Vagina (tissue), 2 donors: ENCODE measurements at places on chromosomes 12 and 14.

- no peaks in the 10 kb centered on the region for H3K27me3 ChIP-seq
- H3K4me3 ChIP-seq: no peak overlapping the region
- DNase-seq: no peak
- no peak overlapping the region for H3K27ac ChIP-seq
These were observed 126.1 kb upstream of the ARHGAP5 start for GRCh38 chr14:31950764-31951637.

DNA sequence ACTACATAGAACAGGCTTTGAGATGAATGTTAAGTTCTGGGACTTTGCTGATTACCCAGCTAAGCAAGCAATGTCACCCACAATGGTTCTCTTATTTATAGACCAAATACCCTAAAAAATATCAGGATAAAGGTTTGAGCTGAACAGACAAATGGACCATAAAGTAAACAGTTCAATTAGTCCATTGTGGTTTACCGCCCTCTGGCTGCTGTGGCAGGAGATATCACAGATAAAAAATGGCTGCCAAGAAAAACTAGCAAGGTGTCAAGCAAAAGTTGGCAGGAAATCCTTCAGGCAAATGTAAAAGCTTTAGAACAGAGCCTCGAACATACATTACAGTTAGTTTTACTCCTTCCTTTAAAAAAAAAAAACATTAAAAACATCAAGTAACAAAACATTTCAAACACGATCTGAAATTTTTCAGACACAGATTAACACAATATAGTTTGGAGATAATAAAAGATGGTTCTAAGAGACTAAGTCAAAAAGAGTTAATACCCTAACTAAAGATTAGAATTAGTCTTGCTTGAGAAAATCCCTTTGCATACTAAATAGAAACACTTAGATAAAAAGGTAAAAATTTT lies 41.3 kb downstream of the MED13L start:
- no peaks in the 10 kb centered on the region for H3K27me3 ChIP-seq
- peaks cover 57% of the 10 kb centered on the region for H3K4me1 ChIP-seq
- H3K4me3 ChIP-seq: no peak overlapping the region

DNA sequence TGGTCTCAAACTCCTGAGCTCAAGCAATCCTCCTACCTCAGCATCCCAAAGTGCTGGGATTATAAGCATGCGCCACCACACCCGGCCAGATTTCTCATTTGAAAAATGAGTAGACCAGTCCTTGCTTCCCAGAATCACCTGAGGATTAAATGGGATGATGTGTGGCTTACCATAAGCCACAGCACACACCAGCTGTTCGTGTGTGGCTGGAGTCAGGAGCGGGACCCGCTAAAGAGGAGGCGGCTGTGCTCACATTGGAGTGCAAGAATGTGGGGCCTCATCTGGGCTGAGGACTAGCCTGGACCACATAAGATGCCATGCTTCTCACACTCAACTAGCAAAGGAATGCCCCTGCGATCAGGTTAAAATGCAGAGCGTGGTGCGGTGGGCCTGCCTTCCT lies 6.7 kb upstream of the ALDH2 start:
- H3K36me3 ChIP-seq: no peaks in the 10 kb centered on the region
- DNase-seq: no peak
- H3K27ac ChIP-seq: no peak overlapping the region

DNA sequence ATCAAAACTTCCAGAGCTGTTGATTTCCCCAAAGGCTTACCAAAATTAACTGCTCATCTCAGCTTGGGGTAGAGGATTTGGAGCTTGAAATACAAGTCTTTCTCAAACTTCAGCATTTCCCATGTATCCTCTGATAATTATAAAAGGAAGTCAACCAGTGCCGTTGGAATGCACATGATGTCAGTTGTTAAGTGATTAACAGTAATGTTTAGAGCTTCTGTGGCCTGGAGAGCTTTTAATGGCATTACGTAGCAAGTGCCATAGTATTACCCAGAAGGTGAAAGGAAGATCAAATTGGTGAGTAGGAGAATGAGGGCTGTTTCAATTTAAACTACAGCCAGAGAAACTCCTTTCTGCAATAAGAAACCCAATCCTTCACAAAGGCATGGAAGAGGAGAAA lies 62.5 kb upstream of the PTPRR start:
- no peak overlapping the region for H3K27ac ChIP-seq
- no peaks in the 10 kb centered on the region for H3K27me3 ChIP-seq
- no peak for DNase-seq
- no peaks in the 10 kb centered on the region for H3K4me1 ChIP-seq

DNA sequence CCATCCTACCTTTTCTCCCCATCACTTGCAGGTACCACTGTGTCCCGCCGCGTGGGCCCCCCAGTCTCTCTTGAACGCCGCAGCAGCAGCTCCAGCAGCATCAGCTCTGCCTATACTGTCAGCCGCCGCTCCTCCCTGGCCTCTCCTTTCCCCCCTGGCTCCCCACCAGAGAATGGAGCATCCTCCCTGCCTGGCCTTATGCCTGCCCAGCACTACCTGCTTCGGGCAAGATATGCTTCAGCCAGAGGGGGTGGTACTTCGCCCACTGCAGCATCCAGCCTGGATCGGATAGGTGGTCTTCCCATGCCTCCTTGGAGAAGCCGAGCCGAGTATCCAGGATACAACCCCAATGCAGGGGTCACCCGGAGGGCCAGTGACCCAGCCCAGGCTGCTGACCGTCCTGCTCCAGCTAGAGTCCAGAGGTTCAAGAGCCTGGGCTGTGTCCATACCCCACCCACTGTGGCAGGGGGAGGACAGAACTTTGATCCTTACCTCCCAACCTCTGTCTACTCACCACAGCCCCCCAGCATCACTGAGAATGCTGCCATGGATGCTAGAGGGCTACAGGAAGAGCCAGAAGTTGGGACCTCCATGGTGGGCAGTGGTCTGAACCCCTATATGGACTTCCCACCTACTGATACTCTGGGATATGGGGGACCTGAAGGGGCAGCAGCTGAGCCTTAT lies 9.2 kb downstream of the ARHGAP9 start:
- no peak for DNase-seq
- peaks cover 9% of the 10 kb centered on the region for H3K4me1 ChIP-seq
- no peak overlapping the region for H3K4me3 ChIP-seq
- H3K27ac ChIP-seq: no peak overlapping the region

DNA sequence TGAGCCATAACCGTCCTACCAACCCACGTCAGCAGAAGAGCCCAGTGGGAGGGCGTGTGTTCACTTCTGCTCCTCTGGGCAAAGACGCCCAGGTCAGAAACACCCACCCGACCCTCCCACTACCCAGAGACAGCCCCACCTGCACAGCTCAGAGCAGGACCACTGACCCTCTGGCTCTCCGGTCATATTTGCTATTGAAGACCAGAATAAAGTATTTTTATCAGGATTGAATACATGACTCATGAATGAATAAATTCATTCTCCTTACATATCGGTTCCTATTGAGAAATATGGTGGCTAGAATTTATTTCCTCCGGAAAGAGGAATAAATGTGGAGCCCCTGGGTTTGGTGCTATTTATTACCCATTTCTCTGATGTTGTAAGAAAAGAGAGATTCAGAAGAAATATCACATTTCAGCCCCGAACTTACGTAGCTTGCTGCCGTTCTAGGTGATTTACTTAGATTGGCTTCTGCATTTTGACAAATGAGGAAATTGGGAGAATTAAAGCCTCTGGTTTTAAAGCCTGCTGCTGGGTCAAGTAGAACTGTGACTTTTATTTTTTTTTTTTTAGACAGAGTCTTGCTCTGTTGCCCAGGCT lies 36.4 kb upstream of the P2RX7 start:
- H3K27me3 ChIP-seq: no peaks in the 10 kb centered on the region
- peaks cover 12% of the 10 kb centered on the region for H3K4me1 ChIP-seq
- peak overlapping the region; percentile 25 for H3K4me3 ChIP-seq
- no peaks in the 10 kb centered on the region for H3K36me3 ChIP-seq

DNA sequence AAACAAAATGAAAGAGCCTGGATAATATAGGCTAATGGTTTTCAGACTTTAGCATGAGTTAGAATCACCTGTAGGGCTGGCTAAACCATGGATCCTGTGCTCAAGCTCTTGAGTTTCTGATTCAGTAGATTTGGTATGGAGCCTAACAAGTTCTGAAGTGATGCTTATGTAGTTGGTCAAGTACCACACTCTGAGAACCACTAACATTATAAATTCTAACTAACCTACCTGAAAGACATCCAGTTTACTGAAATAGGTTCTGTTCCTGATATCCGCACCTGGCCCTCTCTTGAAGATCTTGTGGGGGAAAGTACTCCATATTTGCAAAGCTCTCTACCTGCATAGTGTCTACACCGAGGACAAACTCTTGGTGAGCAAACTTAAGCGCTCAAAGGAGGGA lies 59.4 kb upstream of the VSX2 start:
- H3K36me3 ChIP-seq: no peaks in the 10 kb centered on the region
- no peak overlapping the region for H3K27ac ChIP-seq
- DNase-seq: no peak

DNA sequence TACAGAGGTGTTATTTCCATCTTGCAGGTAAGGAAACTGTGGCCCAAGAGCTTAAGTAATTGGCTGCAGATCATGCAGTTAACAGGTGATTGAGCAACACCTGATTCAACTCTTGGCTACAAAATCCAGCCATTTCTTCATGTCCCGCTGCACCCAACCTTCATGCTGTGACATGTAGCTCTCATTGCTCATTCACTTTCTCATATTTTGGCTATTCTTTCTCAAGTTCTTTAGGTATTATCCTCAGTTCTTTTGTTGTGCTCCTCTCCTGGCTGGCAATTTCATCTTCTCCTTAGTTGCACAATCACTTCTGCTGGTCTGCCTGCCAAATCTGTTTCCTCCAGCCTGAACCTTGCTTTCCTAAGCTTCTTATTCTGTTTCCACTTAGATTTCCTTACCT lies 300.8 kb downstream of the SSPN start:
- H3K27ac ChIP-seq: no peak overlapping the region
- DNase-seq: no peak
- no peaks in the 10 kb centered on the region for H3K36me3 ChIP-seq
- no peaks in the 10 kb centered on the region for H3K27me3 ChIP-seq
- H3K4me1 ChIP-seq: no peaks in the 10 kb centered on the region
- H3K4me3 ChIP-seq: no peak overlapping the region

DNA sequence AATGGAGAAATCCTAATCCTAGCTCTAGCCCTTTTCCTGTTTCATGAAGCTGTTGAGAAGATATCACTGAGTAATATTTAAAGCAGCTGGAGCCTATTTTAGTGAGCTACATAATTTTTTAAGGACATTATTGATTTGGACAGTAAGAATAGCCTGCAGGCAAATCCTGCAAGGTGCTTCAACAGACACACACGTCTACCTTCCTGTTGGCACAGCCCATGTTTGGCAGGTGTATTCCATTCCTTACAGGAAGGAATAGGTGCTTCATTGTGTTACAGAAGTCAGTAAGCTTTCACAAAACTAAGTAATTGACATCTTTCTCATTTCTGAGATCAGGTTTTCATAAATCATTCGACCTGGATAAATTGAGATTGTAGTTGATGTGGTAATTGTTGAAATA lies 50.6 kb downstream of the FOXA1 start:
- no peaks in the 10 kb centered on the region for H3K36me3 ChIP-seq
- no peak overlapping the region for H3K27ac ChIP-seq
- DNase-seq: no peak
- H3K27me3 ChIP-seq: no peaks in the 10 kb centered on the region
- H3K4me1 ChIP-seq: no peaks in the 10 kb centered on the region
